ENCODE measurements at places on chromosomes 3 and 15.
A peak's percentile ranks its signal among the peaks of the same experiment; 100 is the strongest.

- no peak for DNase-seq
Observed at GRCh38 chr15:36831125-36831903, 251.9 kb downstream of the CDIN1 start.

GRCh38 chr3:112187300-112187699, 54.3 kb upstream of the GCSAM start:
- DNase-seq = no peak

DNA sequence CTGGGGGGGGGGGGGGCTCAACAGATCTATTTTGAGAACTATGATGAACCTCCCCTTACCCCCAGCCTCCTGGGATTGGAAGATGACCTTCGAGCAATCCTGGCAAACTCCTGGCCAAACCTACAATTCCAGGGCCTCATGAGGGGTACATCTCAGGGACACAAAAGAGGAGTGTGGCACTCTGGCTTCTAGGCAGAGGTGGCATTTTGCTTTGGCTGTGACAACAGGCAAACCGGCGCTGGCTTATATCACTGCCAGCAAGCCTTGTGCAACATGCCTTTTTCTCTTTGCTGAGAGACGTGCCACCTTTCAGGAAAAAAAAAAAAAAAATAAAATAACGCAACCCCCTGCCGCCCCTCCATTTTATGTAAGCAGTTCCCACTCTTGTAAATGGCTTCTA, 31.8 kb upstream of the FEZF2 start:
- DNase-seq = no peak

DNA sequence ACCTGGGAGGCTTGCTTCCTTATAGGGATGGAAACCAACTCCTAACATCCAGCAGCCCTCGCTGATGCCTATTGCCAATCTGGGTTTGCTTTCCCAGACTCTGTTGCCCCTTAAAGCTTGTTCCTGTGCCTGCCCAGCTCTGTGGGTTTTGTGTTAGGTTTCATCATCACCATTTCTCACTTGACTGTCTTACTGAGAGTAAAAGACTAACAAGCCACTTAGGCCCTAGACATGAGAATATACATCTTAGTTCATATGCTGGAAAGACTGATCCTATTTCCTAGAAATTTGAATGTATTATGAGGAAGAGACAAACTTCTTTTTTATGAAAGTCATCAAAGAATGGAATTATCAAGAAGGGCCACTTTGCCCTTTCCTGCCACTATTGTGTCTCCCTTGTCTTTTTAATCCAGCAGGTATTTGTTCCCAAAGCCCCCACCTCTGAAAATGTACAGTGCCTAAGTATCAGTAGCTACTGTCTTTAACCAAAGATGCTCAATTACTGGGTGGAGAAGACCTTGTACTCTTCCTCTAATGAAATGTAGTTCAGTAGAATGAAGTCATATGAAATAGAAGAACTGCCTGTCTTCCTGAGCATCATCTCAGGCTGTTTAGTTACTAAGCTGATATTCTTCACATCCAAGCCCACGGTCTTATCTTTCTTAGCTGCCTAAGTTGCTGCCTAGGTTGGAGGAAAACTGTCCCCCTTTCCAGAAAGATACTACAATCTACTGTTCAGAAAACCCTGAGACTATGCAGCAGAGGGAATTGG, 59.8 kb upstream of the ZPLD1 start:
- DNase-seq = no peak

DNA sequence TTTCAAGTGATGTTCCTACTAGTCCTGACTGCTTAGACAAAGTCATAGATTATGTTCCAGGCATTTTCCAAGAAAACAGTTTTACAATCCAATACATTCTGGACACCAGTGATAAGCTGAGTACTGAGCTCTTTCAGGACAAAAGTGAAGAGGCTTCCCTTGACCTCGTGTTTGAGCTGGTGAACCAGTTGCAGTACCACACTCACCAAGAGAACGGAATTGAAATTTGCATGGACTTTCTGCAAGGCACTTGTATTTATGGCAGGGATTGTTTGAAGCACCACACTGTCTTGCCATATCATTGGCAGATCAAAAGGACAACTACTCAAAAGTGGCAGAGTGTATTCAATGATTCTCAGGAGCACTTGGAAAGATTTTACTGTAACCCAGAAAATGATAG, 3.8 kb downstream of the TIPARP start:
- DNase-seq = no peak

DNA sequence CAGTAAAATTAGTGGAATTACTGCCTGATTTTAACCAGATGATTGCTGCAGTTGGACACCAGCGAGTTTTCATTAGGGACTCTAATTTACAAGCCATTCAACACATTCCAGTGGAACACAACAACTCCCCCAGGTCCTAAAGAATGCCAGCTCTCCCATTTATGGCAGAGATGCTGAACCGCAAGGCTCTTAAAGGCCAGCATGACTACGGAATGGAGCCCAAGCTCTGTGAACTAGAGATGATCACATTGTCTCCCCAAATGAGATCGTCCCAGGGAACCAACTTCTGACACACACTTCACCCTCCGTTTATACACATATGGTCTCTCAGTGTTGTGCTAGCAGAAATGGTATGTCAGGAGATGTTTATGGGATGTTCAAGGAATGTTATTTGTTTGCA, 446.2 kb upstream of the NR2F2 start:
- no peak for DNase-seq

DNA sequence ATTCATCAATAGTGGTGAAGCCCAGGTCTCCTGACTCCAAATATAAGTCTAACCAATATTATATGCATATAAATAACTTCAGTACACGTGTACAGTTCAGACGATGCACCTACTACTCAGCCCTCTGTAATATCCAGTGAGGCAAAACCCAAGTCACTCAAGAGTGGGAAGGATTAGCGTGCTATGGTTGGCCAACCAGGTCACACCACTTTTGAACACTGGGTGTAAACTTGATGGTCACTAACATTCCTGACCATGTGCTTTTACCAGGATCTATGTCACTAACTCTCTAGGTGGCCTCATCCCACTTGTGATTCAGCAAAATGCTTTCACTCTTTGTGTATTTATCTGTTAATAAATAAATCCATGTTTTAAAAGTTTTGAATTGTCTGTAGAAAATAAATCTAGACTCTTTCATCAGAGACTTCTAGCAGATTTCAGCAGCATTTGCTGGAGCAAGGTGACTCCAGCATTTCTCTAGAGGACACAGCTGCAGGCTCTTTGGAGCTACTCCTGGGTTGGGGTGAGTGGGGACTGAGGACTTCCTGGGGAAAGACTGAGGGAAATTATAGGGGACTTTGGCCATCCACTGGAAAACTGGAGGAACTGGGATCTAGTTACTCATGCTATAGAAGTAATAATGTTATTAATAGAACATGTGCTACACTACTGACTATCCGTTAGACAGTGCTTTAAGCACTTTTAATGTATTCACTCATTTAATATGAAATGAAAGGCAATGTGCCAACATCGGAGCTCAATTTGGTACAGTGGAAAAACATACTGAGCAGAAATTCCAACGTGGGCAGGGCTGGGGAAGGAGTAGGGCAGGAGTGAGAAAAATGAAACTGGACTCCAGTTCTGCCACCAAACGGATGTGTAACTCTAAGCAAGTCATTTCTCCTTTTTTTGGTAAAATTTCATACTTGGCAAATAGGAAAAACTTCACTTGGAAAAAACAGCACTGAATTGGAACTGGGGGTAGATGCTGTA, 97.9 kb downstream of the RORA start:
- DNase-seq = no peak

GRCh38 chr3:165837058-165837525, at the start of gene BCHE:
Gene BCHE, minus strand, starts transcription at chr3:165837423. Its CDS starts 6,390 bp downstream, at chr3:165831033.
- no peak for DNase-seq

GRCh38 chr3:170724599-170725280, 138.9 kb upstream of the SLC7A14 start:
- DNase-seq = peak; percentile 67

DNA sequence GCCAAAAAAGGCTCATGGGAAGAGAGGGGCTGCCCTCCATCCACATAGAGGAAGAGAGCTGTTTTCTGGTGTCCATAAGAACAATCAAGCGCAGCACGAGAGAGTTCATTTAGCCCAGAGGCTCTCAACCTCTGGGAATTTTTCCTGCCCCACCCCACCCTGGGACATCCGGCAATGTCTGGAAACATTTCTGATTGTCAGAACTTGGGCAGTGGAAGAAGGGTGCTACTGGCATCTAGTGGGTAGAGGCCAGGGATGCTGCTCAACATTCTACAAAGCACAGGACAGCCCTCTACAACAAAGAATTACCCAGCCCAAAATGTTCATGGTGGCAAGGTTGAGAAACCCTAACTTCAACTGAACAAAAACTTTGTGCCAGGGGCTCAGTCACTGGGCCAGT, 92.9 kb downstream of the RAB11A start:
- DNase-seq = no peak

DNA sequence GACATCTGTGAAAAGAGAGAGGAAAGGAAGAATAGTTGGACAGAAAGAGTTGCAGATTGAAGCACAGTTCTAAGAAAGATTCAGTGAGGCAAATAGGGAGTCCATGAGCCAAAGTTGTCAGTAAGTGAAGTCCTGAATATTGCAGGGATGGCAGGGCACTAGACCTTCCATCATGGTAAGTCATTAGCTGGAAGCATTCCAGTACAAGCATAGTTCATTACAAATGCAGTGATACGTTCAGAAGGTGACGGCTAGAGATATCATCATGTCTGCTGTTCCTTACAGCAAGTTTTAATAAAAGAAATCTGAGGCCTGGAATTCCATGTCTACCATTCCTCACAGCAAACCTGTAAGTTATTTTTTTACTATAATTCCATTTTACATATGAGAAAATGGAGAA, 720.1 kb downstream of the GBE1 start:
- DNase-seq = no peak

- no peak for DNase-seq
Observed at GRCh38 chr3:195885036-195885891, 23.1 kb downstream of the TNK2 start.

DNA sequence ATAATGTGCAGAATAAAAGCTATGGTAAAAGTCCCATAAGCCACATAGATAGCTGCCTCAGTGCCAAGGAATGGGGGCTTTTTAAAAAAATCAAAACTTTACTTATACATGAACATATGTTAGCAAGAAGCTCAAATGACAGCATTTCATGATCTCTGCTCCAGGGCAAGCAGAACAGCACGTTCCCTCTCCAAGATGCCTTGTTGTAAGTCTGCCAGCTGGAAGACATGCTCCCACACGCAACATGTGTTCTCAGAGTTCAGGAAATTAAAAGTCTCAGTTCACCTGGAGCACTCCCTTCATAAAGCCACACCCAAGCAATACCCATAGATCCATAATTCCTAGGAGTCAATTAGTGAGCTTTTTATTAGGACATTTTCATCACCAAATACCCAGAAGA, 52.2 kb downstream of the ABI3BP start:
- no peak for DNase-seq

GRCh38 chr3:106457281-106458180, 588.7 kb upstream of the CBLB start:
- DNase-seq = no peak

DNA sequence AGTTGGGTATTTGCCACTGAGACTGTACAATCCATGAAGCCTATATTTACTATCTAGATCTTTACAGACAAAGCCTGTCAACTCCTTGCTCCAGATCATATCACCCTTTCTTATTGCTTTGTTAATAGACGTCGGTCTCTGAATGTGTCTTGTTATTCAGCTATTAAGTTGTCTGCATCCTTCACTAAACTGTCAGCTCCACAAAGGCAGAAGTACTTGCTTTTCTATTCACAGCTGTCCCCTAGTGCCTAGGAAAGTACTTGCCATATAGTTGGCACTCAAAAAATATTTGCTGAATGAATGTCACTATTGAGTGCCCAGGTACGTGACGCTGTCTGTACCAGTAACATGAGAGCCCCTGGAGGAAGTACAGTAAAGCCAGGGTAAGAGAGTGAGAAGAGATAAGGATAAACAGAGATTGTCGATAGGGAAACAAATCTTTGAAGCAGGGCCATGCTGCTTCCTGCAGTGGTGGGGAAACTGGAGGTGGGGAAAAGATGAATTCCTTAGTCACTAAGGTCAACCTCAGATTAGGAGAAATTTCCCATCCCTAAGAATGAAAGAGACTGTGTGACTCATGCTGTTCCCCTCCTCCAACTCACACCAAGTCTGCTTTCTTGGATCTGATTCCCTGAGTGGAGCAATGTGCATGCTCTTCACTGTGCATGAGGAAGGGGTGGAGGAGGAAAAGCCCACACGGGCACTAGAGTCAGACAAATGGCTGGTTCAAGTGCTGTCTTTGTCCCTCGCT, 36.3 kb downstream of the PRICKLE2 start:
- DNase-seq = no peak

DNA sequence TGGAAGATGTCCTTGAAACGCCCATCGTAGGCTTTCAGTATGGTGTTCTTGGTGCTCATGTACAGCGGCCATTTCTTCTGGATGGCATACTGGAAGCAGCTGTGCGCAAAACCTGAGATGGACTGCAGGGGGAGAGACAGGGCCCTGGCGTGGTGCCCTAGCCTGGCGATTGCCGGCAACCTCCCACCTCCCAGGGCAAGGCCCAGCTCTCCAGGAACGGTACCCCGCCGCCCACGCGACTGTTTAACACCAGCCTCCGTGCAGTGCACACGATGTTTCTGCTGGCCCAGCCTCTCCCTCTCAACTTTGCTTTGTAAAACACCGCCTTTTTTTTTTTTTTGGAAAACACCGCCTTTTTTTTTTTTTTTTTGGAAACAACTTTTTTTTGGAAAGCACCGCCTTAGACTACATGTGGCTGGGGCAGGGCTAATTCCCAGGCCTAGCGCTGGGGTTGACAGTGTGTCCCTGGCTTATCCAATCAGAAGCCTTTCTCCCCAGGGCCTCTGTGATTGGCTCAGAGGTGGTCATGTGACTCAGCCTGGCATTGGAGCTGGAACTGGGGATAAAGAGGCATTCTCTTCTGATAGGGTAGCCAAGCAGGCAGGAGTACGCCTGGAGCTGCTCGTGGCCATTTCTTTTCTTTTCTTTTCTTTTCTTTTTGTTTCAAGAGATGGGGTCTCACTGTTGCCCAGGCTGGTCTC, 14.7 kb downstream of the IDH2 start:
- no peak for DNase-seq

DNA sequence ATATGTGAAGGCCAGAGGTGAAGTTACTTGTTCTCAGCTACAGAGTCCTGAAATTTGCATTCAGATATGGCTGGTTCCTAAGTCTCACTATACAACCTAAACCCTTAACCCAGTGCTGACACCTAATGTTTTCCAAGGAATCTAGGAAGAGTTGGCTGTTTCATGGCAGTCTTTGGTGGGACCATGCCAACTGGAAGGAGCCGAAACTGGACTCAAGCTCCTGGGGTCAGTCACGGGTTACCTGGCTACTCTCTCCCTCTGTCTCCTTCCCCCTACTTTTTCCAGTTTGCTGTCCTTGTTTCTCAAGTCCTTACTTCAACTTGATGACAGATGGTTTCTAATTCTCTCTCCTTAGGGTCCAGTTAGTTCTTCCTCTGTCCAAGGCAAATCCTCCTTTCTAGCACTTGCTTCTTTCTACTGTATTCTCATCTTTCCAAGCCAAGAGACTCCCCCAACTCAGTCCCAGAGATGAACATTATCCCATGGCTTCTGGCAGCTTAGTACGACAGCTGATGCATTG, 88.6 kb upstream of the COL6A5 start:
- no peak for DNase-seq
